Mucosa of descending colon (tissue), 3 donors: ENCODE measurements at places on chromosomes 1 and 21. TPM values are rescaled to one million over a fixed set of nuclear protein-coding genes. Genes with fewer than 3 reads are reported as not detected.

SYPL2 gene
- total RNA-seq, result 0.34 TPM

KLF17 gene
- total RNA-seq, result not detected

NCMAP gene
- 1.9 TPM for total RNA-seq

CDKN2C gene
- total RNA-seq, result 20.7 TPM

LPAR3 gene
- total RNA-seq, result 3.5 TPM

PCSK9 gene
- 14.1 TPM for total RNA-seq

SEMA6C gene
- 9.3 TPM for total RNA-seq

B4GALT2 gene
- total RNA-seq, result 20.0 TPM

VWA5B1 gene
- 2.1 TPM for total RNA-seq

F5 gene
- total RNA-seq, result 0.69 TPM

C1orf94 gene
- not detected for total RNA-seq

SPRR2F gene
- not detected for total RNA-seq

UTS2 gene
- not detected for total RNA-seq

MMP23B gene
- total RNA-seq, result 7.2 TPM

LYST gene
- 24.0 TPM for total RNA-seq

CFAP45 gene
- not detected for total RNA-seq

CCDC17 gene
- 4.1 TPM for total RNA-seq

LCE1A gene
- total RNA-seq, result not detected

MMEL1 gene
- 9.4 TPM for total RNA-seq

CACHD1 gene
- total RNA-seq, result 3.7 TPM

DLGAP3 gene
- total RNA-seq, result 0.41 TPM

KRTAP10-7 gene
- total RNA-seq, result not detected

RNF186 gene
- total RNA-seq, result 42.6 TPM

TNNI3K gene
- total RNA-seq, result 0.72 TPM

FAM72D gene
- 0.19 TPM for total RNA-seq

PBX1 gene
- 52.6 TPM for total RNA-seq

SPRR2G gene
- total RNA-seq, result not detected

TMEM269 gene
- not detected for total RNA-seq

LORICRIN gene
- total RNA-seq, result not detected

GPR157 gene
- 8.7 TPM for total RNA-seq

LIN28A gene
- total RNA-seq, result not detected

PMVK gene
- total RNA-seq, result 37.6 TPM
